ENCODE measurements at places on chromosomes 12 and 14. TPM values are rescaled to one million over a fixed set of nuclear protein-coding genes. Genes with fewer than 3 reads are reported as not detected.
A peak's percentile ranks its signal among the peaks of the same experiment; 100 is the strongest.

Gene RIMKLB
- total RNA-seq, result 106 TPM

Gene FAR2
- 27.2 TPM for total RNA-seq

- H3K36me3 ChIP-seq, result peaks cover 17% of the 10 kb centered on the region
- DNase-seq, result no peak
- H3K27me3 ChIP-seq, result peaks cover 6% of the 10 kb centered on the region
- peak overlapping the region; percentile 91 for H3K4me3 ChIP-seq
Measured at GRCh38 chr12:49019120-49019430, 499 bp upstream of the PRKAG1 start.

DNA sequence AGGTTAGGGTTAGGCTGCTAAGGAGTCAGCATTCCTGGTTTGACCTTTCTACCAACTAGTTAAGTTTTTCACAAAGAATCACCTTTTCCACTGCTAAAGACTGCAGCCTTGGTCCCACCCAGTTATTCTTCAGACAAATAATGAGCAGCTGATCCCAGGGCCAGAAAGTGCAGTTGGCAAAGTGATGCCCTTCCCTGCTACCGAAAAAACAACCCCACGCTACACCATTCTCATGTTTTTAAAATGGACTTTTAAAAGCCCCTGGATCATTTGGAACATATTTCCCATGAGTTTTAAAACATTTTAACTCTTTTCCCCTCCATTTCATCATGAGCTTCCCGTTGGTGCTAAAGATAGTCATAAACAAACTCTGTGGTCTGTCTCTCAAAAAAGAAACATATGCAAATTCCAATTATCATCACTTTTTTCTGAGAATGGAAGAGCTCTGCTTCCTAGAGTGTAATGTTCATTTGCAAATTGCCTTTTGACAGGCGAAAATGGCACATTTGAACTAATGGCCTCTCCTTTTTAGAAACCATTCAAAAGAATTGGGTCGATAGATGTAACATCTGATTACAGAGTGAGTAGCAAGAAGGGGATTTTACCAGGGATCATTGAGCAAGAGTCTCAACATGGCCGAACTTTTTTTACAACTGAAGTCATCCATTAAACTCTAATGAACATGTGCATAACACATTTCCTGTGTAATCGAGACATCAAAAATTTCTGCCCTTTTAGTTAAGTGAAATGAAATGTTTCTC is 129.3 kb upstream of the RAP1B start:
- H3K36me3 ChIP-seq, result peaks cover 6% of the 10 kb centered on the region
- H3K4me3 ChIP-seq, result no peak overlapping the region
- no peak for DNase-seq
- no peaks in the 10 kb centered on the region for H3K27me3 ChIP-seq
- no peak overlapping the region for H3K27ac ChIP-seq
- peaks cover 12% of the 10 kb centered on the region for H3K4me1 ChIP-seq

Gene SP7
- not detected for total RNA-seq

Gene CCDC85C
- 30.4 TPM for total RNA-seq

Gene CISTR
- 0.81 TPM for total RNA-seq

DNA sequence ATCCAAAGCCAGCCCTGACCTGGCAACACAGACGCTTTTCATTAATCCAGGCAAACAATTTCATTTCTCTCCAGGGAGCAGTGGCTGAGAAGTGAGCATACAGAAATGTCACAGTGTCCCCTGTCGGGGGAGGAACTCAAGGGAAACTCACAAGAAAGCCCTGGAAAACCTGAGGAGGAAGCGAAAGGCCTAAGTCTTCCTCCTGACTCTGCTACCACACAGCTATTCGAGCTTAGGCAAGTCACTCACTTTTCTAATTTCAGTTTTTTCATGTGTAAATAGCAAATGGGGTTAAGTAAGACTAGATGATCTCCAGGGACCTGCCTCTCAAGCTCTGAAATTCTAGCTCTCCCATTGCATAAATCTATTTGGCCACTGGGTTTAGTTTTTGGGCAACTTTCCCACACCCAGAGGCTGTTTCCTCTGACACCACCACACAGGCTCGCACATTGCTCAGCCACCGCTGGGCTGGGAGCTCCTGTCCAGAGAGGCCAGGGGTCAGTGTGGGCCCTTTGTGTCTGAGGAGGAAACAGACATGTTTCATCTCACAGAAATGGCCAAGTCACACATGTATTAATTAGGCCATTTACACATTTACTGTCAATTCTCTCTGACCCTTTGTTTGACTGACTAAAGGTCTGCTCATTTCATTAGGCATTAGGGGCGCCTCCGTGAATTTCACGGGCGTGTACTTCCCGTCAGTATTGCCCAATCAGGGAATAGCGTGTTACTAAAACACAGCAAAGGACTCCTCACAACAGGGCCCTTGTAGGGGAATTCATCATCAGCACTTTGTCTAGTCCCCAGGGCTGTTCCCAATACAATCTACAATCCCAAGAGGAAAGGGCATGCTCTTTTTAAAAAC is 9.8 kb upstream of the PNMA1 start:
- peaks cover 52% of the 10 kb centered on the region for H3K4me1 ChIP-seq
- H3K4me3 ChIP-seq, result no peak overlapping the region
- no peak for DNase-seq
- H3K27me3 ChIP-seq, result no peaks in the 10 kb centered on the region
- peak overlapping the region; percentile 58 for H3K27ac ChIP-seq
- H3K36me3 ChIP-seq, result peaks cover 10% of the 10 kb centered on the region

DNA sequence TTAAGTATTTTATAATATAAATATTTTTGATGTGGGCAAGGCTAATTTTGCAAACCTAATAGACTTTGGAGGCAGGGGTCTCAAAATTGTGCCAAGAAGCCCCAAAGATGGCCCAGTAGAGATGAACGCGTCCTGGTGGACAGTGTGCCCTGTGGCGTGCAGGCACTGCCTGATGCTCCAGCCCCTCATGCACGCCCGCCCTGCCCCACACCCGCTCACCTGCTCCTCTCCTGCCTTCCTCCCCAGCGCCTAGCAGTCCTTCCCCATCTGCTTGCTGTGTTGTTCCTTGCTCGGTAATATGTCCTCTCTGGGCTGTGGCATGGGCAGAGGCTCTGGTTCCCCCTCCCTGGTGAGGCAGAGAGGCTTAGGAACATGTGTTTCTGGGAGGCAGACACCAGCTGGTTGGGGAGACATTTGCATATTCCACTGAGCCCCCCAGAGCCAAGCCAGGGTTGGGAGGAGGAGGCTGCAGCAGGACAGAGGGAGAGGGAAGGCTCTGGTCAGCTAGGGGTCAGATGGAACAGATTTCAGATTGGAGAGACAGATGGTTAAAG is 46.8 kb upstream of the GPATCH2L start:
- no peak overlapping the region for H3K27ac ChIP-seq
- no peak for DNase-seq
- no peak overlapping the region for H3K4me3 ChIP-seq
- peaks cover 23% of the 10 kb centered on the region for H3K4me1 ChIP-seq
- H3K27me3 ChIP-seq, result no peaks in the 10 kb centered on the region

Gene CMA1
- total RNA-seq, result not detected

GRCh38 chr12:85626001-85626783 is 210.0 kb downstream of the RASSF9 start:
- H3K4me3 ChIP-seq, result no peak overlapping the region
- no peak overlapping the region for H3K27ac ChIP-seq
- H3K36me3 ChIP-seq, result no peaks in the 10 kb centered on the region
- no peaks in the 10 kb centered on the region for H3K27me3 ChIP-seq
- peaks cover 5% of the 10 kb centered on the region for H3K4me1 ChIP-seq

DNA sequence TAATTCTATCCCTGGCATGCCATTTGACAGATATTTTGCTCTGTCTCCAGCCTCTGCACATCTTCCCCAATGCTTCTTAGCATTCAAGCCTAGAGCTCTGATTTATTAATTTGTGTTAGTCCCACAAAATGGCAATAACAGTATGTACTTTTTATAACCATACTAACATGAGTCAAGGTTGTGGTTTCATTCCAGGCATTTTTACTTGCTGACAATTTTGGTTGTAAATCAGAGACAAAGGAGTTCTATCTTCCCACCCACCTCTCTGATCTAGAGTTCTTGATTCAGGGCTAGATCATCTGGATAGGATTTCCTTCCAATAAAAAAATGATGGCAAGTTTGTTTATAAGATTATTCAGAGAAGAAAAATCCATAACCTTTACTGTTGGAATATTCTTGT is 18.5 kb upstream of the CISTR start:
- no peaks in the 10 kb centered on the region for H3K4me1 ChIP-seq
- no peak overlapping the region for H3K27ac ChIP-seq
- no peak for DNase-seq
